ENCODE measurements at places on chromosomes 2 and 18.

GRCh38 chr2:236626391-236627150, 56.9 kb downstream of the ACKR3 start:
- DNase-seq = no peak

GRCh38 chr2:187581125-187581896, 27.1 kb upstream of the TFPI start:
- DNase-seq = no peak

GRCh38 chr2:4868466-4868865, 823.7 kb upstream of the SOX11 start:
- no peak for DNase-seq

DNA sequence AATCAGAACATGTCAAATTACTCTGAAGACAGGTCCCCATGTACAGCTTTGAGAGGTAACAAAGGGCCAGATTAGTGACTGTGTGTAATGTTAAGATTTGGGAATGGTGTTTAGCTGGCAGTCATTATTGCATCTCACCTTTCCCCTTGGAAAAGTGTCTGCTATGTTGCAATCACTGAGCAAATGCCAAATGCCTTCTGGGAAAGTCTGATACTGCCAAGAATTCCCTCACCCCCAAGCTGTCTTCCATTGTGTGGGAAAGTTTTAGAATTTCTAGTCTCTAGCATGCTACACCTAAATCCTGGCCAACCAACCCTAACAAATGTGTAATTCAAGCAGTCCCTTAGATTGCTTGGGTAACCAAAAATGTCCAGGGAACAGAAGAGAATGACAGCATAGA, 13.6 kb upstream of the PELI1 start:
- no peak for DNase-seq

GRCh38 chr2:121902171-121902591, 146.7 kb downstream of the TSN start:
- DNase-seq = no peak

DNA sequence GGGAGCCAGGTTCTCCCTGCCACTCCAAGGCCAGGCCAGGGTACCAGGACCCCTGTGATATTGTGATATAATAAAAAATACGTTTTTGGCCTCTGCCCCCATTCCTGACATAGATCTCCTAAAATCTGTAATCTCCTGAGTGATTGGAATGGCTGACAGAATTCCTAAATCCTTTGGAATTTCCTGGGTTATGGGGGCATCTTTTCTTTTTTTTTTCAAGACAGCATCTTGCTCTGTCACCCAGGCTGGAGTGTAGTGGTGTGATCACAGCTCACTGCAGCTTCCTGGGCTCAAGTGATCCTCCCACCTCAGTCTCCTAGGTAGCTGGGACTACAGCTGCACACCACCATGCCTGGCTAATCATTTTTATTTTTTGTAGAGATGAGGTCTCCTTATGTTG, 26.2 kb upstream of the TUBB6 start:
- no peak for DNase-seq
